Fibroblast of villous mesenchyme (primary cell): ENCODE measurements at places on chromosomes 4 and X. TPM values are rescaled to one million over a fixed set of nuclear protein-coding genes. Genes with fewer than 3 reads are reported as not detected.
A peak's percentile ranks its signal among the peaks of the same experiment; 100 is the strongest.

- no peak for DNase-seq
Measured at GRCh38 chr4:122150931-122151330, 1.2 kb upstream of the BLTP1 start.

The BCORL1 gene
- total RNA-seq = 1.3 and 2.6 TPM in 2 replicates

DNA sequence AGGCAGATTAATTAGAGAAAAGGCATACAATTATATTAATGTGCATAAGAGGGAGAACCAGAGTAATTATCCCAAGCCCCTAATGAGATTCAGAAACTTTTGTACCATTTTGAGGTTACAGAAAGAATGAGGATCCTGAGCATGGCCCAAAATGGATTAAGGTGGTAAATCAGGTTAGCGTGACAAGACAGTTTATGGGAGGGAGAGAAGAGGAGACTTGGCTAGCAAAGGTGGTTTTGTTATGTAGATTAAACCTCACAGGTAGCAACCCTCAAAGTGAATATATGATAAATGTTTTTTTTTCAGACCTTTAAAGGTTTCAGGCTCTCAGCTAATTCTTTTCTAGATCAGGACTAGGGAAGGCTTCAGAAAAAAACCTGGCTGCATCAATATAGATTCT is 781.8 kb downstream of the FAM133A start:
- no peak for DNase-seq

GRCh38 chr4:88200186-88200585 is 41.7 kb upstream of the ABCG2 start:
- DNase-seq = no peak

DNA sequence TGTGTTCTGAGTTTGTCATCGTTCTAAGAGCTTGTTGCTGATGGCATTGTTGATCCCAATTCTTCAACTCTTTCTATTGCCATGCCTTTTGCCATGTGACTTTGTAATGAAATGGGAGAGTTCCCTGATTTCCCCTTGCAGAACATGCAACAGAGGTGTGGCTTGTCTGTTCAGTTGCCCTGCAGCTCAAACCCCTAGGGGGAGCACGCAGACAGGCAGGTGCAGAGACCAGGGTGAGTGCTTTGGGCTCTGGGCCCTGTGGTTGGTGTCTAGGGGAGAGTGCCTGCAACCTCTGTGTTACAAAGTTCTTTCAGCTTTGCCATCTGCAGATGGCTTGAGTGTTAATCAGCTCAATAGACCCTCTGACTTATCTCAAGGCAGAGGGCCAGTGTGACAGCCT is 332.7 kb downstream of the MID1IP1 start:
- DNase-seq = no peak

DNA sequence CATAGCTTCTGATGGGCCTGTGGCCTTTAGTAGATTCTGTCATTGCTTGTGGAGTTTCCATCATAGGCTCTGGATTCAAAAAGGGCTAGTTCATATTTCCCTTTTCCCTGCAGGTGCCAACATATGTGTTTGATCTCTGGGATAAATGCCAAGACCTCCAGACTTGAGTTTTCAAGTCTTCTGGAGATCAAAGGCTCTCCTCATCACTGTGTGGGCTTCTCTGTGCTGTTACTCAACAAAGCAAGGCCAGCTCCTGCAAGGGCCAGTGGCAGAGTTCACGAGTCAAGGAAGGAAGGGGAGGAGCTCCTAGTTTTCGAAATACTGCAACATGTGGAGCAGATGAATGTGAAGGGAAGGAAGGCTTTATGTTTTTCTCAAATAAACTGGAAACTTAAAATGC is 62.7 kb upstream of the SCML1 start:
- no peak for DNase-seq

DNA sequence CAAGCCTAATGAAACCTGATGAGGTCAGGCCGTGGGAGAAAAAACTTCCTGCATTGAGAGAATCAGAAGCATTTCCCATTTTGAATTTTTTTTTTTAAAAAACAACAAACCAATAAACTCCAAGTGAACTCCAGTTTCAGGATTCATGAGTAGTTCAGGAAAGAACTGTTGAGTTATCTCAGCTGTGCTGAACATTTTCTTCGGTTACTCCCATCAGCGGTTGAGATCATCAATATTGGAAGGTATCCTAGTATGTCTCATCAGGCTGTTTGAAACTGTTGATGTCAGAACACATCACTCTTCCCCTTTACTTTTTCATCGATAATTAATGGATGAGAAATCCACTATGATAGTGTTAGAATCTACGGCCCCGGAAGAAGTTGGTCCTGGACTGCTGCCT is 82.4 kb upstream of the ADGRG2 start:
- no peak for DNase-seq

The PDS5A gene
- 60.9 and 85.1 TPM in 2 replicates for total RNA-seq

- DNase-seq = peak; percentile 37
Measured at GRCh38 chrX:103464072-103464773, 55.1 kb downstream of the RAB40A start.

GRCh38 chrX:112662559-112663427 is 16.9 kb downstream of the LHFPL1 start:
- no peak for DNase-seq

GRCh38 chr4:132395561-132395960 is 753.5 kb upstream of the PCDH10 start:
- no peak for DNase-seq

DNA sequence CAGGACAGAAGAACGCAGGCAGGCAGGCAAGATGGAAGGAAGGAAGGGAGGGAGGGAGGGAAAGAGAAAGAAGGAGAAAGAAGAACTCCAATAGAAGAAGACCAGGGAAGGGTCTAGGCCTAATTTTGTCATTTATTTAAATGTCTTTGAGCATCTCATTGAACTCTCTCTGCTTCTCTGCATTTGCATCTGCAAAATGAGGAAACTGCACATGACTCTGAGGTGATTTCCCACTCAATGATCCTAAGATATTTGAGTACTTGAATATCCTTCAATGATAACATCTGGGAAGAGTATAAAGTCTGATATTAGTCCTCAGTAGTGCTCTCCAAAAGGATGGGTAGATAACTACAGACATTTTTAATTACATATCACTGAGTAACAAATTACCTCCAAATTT is 33.1 kb upstream of the RBPJ start:
- no peak for DNase-seq

- no peak for DNase-seq
Measured at GRCh38 chrX:48461830-48462229, 8.2 kb downstream of the SLC38A5 start.

The CXCL1 gene
- 17.4 and 134 TPM in 2 replicates for total RNA-seq

The CAMK2D gene
- 84.4 and 161 TPM in 2 replicates for total RNA-seq

The DGKK gene
- total RNA-seq = not detected in 2 replicates

- DNase-seq = no peak
Measured at GRCh38 chr4:66636349-66636748, 909.0 kb downstream of the CENPC start.

GRCh38 chrX:143945171-143945570 is 61.3 kb downstream of the UBE2NL start:
- DNase-seq = no peak

DNA sequence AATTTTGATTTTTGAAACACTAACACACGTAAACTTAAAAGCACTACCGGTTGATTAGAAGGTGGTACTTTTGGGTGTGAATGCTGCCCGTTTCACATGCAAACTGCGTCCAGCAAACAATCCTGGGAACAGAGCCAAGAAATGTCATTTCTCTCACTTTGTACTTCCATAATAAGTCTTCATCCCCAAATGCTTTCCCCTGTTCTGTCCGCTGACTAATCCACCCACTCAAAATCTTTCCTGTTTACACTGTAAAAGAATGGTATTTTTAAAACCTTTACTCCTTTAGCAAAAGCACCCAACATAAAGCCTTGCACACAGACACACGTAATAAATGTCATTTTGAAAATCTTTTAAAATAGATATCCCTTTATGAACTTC is 39.1 kb upstream of the PDLIM5 start:
- peak; percentile 91 for DNase-seq

DNA sequence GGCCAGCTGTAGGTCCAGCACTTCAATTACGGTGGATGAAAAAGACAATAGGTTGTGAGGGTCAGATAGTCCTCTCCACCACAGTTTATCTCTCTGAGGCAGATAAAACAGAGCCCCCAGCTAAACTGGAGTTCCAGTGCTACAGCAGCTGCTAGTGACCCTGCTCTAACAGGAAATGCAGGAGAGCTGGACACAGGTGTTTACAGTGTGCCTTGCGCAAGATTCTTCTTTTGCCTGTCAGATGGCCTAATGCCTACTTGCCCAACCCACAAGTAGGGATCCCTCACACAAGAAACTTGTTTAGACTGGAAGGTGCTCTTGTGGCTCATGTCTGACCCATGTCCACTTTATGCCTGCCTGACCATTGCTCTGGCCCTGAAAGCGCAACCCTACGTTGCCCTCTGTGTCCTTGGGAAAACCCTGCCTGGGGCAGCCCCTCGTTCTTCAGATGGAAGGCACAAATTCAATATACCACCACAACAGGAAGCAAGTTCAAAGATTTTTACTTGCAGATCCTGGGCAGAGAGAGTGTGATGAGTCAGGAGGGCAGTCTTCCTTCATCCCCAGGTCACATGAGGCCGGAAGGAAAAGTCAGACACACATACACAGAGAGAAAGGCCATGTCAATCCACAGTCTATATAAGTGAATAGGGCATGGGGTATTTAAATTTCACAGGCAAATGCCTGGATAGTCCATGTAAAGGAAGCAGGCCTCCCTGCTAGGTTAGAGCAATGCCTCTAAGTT is 105.1 kb upstream of the ADGRL3 start:
- DNase-seq = no peak

DNA sequence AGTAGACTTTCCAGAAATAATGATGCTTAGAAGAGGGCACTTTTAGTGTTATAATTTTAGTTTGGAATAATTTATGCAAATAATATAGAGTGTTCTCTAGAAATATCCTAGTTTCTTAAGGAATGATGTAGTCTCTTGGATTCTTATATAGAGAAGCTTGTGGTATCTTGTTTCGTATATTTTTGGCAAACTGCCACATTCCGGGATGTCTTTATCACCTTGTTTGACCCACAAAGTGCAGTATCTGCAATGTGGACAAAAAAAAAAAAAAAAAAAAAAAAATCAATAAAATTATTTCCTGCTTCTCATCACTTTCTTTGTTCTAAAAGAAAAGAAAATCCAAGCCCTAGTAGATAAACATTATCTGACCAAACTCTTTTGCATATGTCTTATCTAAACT is 1577.7 kb upstream of the TENM3 start:
- DNase-seq = no peak

- peak; percentile 30 for DNase-seq
Measured at GRCh38 chr4:69689599-69689998, 36.6 kb upstream of the UGT2A1 start.

GRCh38 chr4:10971800-10972401 is 287.3 kb upstream of the CLNK start:
- DNase-seq = no peak

- no peak for DNase-seq
Measured at GRCh38 chr4:150974750-150975149, 40.3 kb downstream of the LRBA start.

- no peak for DNase-seq
Measured at GRCh38 chr4:35697210-35697736, 547.0 kb downstream of the ARAP2 start.

GRCh38 chrX:30008031-30008430 is 207.3 kb upstream of the MAGEB2 start:
- no peak for DNase-seq

- no peak for DNase-seq
Measured at GRCh38 chrX:70012756-70013155, 37.0 kb downstream of the AWAT2 start.

The NDP gene
- under 0.01 TPM in 1 of 2 replicates, not detected in the other for total RNA-seq

The LRAT gene
- total RNA-seq = not detected in 2 replicates

GRCh38 chr4:177236886-177237285 is 72.8 kb upstream of the NEIL3 start:
- DNase-seq = no peak

- DNase-seq = peak; percentile 42
Measured at GRCh38 chr4:47486231-47486673, 1.2 kb downstream of the ATP10D start.

- DNase-seq = no peak
Measured at GRCh38 chrX:139141370-139141769, 389.2 kb upstream of the F9 start.

DNA sequence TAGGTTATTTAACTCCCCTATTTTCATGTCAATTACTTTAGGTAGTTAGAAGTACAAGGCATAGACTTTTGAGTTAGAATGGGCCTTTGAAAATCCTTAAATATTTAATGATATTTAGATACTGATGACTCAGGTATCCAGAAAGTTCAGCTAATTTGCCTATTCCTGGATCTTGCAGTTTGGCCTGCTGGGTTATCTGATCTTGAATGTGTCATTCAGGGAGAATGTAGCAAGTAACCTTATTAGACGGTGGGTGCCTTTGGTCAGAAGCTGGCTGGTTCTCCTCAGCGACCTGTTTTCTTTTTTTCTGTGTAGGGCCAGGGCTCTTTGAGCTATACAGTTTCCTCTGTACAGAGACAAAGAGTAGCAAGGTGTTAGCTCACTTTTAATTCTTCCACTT is 42.0 kb downstream of the MTM1 start:
- DNase-seq = no peak

The L1CAM gene
- total RNA-seq = 16.4 and 54.4 TPM in 2 replicates

- DNase-seq = no peak
Measured at GRCh38 chrX:52852110-52852860, 15.6 kb downstream of the XAGE3 start.

DNA sequence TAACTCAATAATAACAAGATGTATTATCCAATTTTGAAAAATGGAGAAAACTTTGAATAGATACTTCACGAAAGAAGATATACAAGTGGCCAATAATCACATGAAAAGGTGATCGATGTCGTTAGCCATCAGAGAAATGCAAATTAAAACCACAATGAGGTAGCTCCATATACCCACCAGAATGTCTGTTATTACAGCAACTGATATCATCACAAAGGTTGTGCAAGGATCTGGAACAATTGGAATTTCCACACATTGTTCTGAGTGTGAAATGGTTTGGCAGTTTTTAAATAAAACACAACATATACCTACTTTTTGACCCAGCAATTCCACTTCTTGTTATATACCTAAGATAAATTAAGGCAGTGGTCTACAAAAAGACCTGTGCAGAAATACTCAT is 71.7 kb downstream of the IRS4 start:
- no peak for DNase-seq

DNA sequence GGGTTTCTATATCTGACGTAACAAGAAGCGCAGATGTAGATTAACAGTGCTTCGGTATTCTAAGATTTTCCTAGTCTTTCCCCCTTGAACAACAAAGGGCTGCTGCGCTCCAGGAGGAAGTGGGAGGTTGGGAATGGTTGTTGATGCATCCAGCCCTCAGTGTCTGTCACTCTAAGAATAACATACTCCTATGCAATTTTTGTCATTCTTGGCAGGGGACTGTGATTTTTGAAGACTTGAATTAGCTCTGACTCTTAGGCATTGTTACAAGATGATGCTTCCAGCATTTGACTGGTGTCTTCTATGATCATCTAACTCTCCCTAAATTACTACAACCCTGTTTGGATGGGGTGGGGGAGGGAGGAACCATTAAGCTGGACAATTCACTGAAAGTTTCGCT is 394.2 kb downstream of the ARHGAP24 start:
- no peak for DNase-seq

- DNase-seq = peak; percentile 14
Measured at GRCh38 chr4:70754470-70754869, 32.7 kb downstream of the RUFY3 start.

The PABPC1L2B gene
- total RNA-seq = not detected in 2 replicates

The NWD2 gene
- not detected in 2 replicates for total RNA-seq
